ENCODE measurements at places on chromosomes 1 and 21.
A peak's percentile ranks its signal among the peaks of the same experiment; 100 is the strongest.

GRCh38 chr1:50605186-50605875, 182.1 kb upstream of the DMRTA2 start:
- no peak for DNase-seq

- no peak for DNase-seq
These were observed 88.6 kb downstream of the GPATCH2 start for GRCh38 chr1:217542136-217542777.

DNA sequence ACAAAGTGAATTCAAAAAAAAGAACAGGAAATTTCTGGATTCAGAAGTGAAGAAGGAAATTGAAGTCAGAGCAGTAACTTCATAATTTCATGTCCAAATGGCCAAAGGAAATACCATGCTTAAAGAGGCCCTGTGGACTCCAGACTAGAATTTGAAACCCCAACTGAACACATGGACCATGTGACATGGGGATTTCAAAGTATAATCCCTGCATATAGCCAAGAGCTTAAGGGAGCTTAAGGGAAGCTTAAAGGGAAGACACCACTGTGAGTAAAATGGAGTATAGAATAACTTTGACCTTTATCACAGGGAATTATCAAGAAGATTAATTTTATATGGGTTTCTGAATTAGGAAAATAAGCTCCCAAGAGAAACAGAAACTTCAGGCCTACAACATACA, 241.8 kb upstream of the POGK start:
- no peak for DNase-seq

- no peak for DNase-seq
These were observed 3.0 kb upstream of the BATF3 start for GRCh38 chr1:212702672-212703071.

GRCh38 chr1:232114985-232115384, 488.4 kb downstream of the DISC1 start:
- DNase-seq, result no peak

- DNase-seq, result no peak
These were observed 205.2 kb downstream of the GRIK3 start for GRCh38 chr1:36829066-36829465.

DNA sequence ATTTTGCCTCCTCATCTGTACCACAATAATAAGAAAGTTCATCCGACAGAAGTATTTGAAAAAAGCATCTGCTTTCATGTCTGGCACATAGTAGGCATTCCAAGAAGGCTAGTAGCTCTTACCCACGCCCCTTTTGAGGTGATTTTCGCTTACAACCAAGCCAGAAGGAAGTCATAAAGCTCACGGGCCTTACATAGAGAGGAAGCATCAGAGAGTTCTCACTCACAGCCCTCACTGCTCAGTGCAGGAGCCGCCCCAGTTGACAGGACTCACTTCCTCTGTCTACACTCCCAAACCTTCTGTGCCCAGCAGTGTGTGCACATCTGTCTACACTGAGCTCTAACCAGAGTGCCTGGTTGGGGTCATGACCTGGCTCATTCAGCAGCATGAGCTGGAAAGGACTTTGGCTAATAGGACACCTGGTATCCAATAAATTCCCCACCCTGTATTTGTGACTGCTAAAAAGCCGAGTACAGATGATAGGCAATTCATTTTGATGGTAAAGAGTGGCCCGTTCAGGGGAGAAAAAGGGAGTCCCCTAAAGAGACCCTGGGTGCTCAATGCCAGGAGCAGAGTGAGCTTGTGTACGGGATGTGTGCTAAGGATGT, 36.8 kb upstream of the DUSP10 start:
- DNase-seq, result peak; percentile 42

- no peak for DNase-seq
These were observed 43.0 kb downstream of the JAK1 start for GRCh38 chr1:64923294-64923718.
